Muscle of arm (tissue), 14 donors: ENCODE measurements at places on chromosomes 13 and 19.
A peak's percentile ranks its signal among the peaks of the same experiment; 100 is the strongest.

DNA sequence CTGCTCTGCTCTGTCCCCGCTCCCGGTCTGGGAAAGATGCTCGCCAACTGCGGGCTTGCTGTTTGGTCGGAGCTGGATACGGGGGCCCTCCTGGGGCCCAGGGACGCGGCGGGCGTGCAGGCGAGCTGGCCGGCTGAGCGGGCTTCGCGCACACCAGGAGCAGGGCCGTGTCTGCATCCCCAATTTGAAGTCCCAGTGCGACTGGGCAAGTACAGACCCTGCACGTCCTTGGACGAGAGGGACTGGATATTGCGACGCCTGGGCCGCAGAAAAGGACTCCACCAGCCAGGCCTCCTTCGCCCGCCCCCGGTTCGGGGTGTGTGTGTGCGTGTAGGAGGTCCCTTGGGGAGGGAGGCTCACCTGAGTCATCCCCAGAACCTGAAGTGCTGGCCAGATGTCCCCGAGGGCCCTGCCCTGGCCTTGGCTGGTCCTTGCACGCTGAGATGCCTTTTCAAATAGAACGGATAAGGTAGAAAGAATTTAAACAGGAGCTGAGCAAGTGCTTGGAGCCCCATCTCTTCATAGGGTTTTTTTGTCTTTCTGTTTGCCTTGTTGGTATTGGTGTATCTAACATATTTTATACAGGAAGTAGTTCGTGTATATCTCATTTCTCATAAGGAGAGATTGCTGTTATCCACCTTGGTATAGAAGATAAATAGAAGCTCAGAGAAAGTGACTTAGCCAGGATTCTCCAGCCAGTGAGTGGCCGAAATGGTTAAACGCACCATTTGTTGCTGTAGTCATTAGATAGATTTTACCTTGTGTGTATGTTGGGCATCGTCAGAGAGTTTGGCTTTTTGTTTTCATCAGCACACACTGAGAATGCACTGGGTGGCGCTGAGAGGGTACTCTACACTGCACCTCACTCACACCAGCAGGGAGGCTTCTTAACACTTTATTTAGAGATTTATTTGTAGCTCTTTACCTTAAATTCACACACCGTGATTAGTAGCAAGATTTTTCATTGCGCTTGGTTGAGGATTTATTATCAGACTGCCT lies 1.1 kb downstream of the NAXD start:
- peak; percentile 20 for DNase-seq

- no peak for DNase-seq
Measured at GRCh38 chr19:32809254-32809653, 60.3 kb downstream of the SLC7A9 start.

DNA sequence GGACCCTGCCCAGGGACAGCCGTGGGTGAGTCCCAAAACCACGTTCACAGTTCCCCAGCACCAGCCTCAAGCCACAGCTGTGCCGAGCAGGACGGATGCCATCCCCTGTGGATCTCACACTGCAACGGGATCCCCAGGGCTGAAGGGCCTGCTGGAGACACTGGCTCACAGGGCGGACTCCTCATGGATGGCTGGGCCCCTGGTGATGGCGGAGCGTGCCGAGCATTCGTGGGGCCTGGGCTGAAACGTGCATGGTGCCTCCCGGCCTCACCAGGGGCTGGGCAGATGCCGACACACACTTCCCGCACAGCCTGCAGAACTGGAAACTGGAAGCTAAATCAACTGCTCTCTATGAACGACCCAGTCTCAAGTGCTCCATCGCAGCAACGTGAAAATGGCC lies 9.6 kb downstream of the RNF126 start:
- DNase-seq = no peak

GRCh38 chr19:14156122-14156521 lies 19.7 kb upstream of the ASF1B start:
- DNase-seq = no peak

- no peak for DNase-seq
Measured at GRCh38 chr13:34357435-34358232, 539.7 kb downstream of the RFC3 start.

- DNase-seq = no peak
Measured at GRCh38 chr13:38366954-38367645, 17.4 kb downstream of the UFM1 start.

- no peak for DNase-seq
Measured at GRCh38 chr13:77113496-77113895, 86.5 kb upstream of the FBXL3 start.

DNA sequence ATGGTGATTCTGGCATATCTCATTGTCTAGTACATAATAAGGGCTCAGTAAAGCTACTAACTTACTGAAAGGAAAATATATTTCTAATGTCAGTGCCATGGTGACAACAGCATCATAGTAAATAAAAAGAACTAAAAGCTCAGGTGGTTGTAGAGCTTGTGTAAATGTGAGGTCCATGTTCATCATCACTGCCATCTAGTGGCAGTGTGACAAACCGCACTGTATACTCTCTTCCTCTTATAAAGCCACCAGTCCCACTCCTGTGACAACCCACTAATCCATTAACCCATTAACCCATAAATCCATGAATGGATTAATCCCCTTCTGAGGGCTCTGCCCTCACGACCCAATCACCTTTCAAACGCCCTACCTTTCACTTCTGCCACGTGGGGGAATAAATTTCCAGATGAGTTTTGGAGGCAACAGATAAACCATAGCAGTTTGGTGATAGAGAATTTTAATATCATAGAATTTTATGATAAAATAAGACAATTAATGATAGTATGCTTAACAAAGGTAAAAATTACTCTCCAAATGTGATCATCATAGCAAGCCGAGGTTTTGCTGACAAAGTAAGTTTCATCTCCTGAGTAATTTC lies 160.4 kb upstream of the SGCG start:
- DNase-seq = peak; percentile 67

DNA sequence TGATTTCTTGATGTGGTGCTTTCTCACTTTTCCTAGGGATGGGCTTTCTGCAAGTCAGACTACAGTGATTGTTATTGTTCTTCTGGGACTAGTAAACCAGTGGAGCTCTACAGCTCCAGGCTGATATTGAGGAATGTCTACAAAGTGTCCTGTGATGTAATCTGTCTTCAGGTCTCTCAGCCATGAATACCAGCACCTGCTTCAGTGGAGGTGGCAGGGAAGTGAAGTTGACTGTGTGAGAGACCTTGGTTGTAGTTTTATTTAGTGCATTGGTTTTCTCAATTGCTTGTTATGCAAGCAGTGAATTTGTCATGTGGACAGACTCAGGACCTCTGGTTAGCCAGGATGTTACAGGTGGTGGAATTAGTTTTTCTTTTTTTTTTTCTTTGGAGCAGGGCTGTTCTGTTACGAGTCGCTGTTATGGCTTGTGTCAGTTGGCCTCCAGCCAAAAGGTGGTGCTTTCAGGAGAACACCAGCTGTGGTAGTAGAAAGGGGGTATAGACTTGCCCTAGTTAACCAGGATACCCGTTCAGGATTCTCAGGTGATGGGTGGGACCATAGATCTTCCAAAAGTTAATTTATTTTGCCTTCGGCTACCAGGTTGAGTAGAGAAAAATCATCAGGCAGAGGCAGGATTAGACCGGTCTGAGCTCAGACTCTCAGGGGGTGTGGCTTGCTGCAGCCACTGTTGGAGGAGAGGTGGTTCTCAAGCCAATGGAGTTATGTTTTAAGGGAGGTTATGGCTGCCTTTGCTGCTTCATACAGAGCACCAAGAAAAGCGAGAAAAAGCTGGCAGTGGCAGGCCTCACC lies 11.9 kb upstream of the ZNF675 start:
- no peak for DNase-seq

DNA sequence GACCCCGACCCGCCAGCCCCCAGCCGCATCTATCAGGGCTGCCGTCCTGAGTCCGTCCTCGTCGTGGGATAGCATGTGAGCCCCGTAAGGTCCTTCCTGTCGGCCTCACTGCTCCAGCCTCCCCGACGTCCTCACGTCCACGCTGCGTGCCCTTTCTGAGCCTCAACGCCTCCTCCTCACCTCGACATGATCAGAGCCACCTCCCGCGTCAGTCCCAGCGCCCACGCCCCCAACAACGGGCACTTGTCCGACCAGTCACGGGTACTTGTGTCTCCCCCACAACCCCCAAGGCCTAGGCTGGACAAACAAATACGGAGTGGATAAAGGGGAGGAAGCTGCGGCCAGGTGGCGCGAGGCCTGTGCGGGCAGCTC lies 665 bp downstream of the ZNF497 start:
- no peak for DNase-seq

DNA sequence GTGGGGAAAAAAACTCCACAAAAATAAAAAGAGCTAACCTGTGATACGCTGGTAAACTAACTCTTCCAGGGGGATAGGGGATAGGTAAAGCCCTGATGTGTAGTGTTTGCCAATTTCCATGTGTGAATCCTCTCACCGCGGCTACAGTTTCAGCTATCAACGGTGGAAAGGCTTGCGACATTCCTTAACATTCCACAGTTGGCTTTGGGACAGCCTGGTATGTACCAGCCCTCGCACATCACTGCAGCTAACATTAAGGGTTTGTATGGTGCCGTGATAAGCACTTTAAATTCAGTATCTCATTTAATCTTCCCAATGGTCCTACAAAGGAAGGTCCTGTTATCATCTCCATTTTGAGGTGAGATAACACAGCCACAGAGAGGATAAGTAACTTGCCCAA lies 112.4 kb downstream of the KATNAL1 start:
- no peak for DNase-seq

DNA sequence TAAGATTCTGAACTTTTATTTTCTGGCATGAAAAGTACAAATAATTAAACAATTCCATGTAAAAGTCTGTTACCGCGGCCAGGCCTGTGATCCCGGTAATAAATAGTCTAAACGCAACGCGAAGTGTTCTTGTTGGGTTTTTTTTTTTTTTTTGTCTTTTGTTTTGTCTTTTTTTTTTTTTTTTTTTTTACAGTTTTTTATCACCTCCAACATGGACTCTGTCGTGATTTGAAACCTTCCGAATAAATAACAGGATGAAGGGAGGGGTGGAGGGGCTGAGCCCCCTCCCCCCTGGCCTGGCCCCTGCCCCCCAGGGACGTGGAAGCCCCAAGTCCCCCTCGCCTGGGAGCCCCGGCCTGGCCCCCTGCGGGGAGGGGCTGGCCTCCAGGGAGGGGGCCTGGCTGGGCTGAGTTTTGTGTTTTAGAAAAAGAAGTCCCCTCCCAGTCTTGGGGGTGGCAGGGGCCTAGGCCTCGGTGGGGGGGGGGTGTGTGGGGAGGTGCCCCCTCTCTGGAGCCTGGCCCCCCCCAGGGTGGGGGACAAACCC lies 16.0 kb downstream of the PRKCSH start:
- no peak for DNase-seq

GRCh38 chr13:61170856-61171255 lies 244.8 kb downstream of the PCDH20 start:
- DNase-seq = peak; percentile 29

- peak; percentile 37 for DNase-seq
Measured at GRCh38 chr13:46345398-46345797, 41.7 kb downstream of the RUBCNL start.

DNA sequence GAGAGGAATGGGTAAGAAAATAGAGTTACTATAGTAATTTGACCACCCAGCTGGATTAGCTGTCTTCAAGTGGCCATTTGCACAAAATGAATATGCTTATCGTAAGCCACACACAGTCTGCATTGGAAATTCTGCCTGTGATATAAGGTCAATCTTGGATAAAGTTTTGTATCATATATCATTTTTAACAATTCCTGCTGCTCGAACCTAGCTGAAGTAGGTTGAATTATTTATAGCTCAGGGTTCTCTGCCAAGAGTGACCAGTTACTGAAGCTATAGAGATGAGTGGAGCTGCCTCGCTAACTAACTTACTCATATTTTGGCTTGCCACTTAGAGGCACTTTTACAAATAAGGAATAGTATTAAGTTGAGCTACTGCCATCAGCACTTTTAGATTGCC lies 220.9 kb downstream of the RGCC start:
- DNase-seq = peak; percentile 66

DNA sequence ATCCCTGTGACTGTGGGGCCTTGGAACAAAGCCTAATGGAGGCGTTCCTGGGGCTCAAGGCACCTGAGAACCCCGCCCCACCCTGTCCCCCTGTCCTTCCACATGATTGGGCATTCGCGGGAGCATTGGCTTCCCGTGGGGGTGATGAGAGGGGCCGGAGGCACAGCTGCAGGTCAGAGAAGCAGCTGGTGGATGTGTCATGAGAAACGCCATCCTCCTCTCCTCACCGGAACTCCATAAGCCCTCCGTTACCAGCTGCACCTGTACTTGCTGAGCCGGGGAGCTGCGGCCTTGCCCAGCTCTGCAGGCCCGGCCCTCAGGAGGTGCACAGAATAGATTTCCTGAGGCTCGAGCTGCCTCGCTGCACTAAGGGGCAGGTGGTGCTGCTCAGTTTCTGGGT lies 42.0 kb downstream of the CAPN12 start:
- no peak for DNase-seq

GRCh38 chr13:93290503-93290902 lies 63.9 kb downstream of the GPC6 start:
- no peak for DNase-seq

DNA sequence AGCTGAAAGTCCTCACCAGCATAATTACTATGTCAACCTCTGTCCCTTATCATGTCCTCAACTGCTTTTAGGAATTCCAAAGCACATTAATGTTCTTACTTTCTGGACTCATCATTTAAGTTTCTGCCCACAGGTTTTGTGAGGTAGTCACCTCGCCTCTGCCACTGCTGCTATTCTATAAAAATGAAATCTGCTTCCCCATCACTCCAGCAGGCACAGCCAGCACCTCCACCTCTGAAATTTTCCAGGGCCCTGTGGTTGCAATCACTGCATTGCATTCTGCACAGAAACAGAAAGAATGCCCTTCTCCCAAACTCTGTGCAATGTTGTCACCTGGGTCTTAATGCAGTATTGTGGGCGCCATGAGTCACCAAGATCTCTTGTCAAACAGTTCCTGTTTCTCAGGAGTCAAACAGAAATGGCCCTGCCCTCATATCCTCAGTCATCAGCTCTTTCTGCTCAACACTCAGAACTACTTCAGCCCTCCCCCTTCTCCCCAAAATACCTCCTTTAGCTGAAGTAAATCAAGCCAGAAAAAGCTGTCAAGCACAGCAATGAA lies 529.2 kb upstream of the NBEA start:
- DNase-seq = no peak

GRCh38 chr13:95485045-95485517 lies 67.4 kb upstream of the CLDN10 start:
- no peak for DNase-seq

GRCh38 chr13:104641309-104641708 lies 1575.1 kb upstream of the SLC10A2 start:
- no peak for DNase-seq

- peak; percentile 29 for DNase-seq
Measured at GRCh38 chr13:66689628-66690027, 540.5 kb downstream of the PCDH9 start.
